Activated naive CD4-positive, alpha-beta T cell treated with anti-CD3 and anti-CD28 coated beads, Interleukin-2, amount 10 ng/mL, durations not matched to agents 7 days and 5 days (primary cell): ENCODE measurements at places on chromosomes 7 and 10.

- no peak for DNase-seq
These were observed 58.5 kb upstream of the FERD3L start for GRCh38 chr7:19203686-19204085.

- no peak for DNase-seq
These were observed 103.7 kb upstream of the CTBP2 start for GRCh38 chr10:125264091-125264490.

- peak; percentile 18 for DNase-seq
These were observed 39.9 kb upstream of the PPP2R2D start for GRCh38 chr10:131860806-131861440.

DNA sequence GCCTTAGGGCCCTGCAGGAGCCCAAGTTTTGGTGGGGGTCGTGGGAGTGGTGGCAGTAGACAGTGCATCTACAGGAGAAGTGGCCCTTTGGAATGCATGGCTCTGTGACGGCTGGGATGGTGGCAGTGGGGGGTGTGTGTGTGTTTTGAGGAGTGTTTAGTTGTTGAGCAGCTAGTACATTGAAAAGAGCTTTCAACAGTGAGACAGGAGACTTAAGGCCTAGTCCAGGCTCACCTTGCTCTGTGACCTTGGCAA, 27.1 kb downstream of the ZNF775 start:
- peak; percentile 38 for DNase-seq

- DNase-seq = no peak
These were observed 26.0 kb upstream of the HYAL4 start for GRCh38 chr7:123819001-123819400.

GRCh38 chr7:140036224-140036962, 26.4 kb downstream of the PARP12 start:
- no peak for DNase-seq

- peak; percentile 76 for DNase-seq
These were observed 8.3 kb upstream of the ZC3HAV1L start for GRCh38 chr7:139043823-139044812.

DNA sequence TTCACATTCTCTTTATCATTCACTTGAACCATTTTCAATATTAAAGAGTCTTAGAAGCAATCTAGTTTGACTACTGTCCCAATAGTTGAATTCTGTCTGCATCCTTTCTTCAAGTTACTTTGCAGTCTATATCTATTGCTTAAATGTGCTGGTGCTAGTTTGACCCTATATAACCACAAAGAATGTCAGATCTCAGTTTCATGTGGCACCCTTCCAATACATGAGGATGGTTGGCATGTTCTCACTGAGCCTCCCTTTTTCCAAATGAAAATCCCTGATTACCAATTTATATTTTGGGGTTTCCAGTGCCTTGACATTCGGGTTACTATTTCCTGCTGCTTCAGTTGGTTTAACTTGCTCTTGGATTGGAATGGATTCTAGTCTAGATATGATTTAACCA, 292.7 kb downstream of the EXOC4 start:
- DNase-seq = no peak

DNA sequence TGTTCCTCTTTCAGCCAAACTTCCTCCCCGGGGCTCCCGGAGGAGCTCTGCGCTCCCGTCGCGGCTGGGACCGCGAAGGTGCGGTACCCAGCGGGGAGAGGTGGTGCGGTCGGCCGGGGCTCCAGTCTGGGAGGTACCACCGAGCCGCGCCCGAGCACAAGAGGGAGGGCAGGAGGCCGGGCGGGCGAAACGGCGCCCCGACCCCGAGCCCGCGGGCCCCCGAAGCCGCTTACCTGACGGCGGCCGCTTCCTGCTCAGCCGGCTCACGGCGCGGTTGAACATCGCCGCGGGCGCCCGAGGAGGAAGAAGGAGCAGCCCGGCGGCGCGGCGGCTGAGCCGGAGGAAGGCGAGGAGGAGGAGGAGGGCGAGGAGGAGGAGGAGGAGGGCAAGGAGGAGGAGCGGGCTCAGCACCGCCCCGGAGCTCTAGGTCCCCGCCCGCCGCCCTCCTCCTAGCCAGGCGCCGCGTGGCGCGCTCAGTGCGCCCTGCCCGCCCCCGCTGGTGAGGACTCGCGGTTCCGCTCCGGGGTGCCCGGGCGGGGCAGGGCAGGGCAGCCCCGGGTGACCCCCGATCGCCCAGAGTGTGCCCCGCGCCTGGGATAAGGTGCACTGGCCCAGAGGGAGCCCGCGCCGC, at the start of gene RGS10:
Gene RGS10 (minus strand): TSS at position 363 of the 631 bp plus-strand sequence. CDS start 81 bp downstream, at position 282.
- peak; percentile 92 for DNase-seq
